NCI-H1417 treated with DMSO at 0.1 percent for 48 hours (cell line): ENCODE measurements at places on chromosomes 1 and 21.

- no peak for DNase-seq
Observed at GRCh38 chr1:26580116-26580515, 50.6 kb downstream of the RPS6KA1 start.

GRCh38 chr1:94611681-94612475 is 70.3 kb upstream of the F3 start:
- no peak for DNase-seq

DNA sequence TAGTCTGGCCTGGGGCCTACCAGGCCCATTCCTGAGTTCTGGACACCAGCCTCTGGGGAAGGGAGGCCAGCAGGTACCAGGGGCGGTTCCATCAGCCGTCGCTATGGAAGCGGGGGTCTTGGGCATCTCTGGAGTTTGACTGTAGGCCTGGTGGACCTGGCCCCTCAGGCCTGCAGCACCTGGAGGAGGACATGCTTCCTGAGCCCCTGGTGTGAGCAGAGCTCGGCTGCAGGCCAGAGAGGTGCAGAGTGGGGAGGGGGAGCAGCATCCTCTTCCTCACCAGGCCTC is 7.8 kb downstream of the MYBPH start:
- DNase-seq: no peak

DNA sequence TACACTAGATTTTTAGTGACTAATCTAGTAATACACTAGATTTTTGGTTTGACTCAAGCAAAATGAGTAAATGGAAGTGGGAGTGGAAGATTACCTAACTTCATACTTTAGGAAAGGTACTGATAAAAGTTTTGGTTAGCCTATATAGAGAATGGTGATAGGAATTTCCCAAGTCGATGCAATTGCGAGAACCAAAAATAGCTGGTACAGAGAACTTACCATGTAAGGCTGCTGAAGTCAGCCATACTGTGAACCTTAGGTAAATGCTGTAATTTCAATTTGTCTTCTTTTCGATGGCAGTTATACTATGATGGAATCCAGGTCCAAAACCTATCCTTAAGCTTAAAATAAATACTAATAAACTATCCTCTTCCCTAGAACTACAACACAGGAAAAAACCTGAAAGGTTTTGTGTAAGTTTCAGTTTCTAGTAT is 4.6 kb downstream of the PNRC2 start:
- no peak for DNase-seq

DNA sequence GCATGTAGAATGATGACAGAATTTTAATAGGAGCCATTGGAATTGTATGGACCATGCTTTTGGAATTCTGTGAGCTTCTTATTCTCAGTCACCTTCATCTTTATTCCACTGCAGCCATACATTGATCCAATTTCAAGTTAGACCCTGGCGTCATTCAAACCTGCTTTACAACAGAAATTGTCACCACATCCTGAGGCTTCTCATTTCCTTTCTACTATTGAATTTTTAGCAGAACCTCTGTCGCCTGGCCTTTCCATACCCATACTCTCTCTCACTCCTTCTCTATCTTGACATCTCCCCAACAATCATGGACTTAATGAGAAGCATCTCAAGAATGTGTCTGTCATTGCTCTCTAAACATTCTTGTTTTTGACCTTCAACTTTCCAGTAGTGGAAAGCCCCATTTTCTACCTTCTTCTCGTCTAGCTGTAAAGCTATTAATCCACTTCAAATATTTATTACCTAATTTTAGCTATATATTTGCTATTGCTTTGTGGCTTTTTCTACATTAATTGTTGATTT is 74.1 kb downstream of the CRB1 start:
- no peak for DNase-seq

DNA sequence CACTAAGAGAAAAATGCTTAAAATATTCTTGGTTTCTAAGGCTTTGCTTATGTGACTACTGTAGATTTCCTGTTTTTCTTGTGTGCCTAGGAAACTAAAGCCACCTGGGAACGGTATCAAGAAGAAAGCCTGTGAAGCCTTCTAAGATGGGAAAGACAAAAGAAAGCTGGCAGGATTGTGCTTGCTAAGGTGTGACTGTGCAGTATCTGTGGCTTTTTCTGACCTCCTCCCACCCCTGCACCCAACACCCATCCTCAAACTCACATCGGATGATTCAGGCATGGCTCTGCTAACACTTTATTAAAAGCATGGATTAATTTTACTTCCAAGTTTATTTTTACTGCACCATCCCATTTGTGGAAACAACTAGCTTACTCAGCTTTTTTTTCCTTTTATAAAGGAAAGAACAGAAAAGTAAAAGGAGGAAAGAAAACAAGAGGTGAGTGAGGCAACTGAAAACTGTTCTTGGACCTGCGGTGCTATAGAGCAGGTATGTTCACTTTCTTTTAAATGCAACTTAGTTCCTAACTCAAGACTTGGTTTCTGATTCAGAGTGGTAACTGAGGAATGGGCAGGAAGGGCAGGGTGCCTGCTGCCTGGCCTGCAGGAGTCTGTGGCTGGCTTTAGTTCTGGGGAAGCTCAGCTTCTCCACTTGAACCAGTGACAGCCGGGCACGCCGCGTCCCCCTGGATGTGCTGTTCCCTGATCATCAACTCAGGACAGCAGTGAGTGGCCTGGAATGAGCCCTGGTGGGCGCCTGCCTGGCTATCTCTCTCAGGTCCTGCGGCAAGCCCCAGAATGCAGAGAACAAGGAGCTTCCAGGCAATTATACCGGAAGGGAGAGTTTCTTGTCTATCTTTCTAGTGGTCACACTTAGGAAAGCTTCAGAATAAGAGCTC is at the start of gene GBP6:
Gene GBP6, plus strand, starts transcription at position 422 of the 899 bp plus-strand sequence. CDS start 4,493 bp downstream, outside the sequence.
- DNase-seq: no peak

DNA sequence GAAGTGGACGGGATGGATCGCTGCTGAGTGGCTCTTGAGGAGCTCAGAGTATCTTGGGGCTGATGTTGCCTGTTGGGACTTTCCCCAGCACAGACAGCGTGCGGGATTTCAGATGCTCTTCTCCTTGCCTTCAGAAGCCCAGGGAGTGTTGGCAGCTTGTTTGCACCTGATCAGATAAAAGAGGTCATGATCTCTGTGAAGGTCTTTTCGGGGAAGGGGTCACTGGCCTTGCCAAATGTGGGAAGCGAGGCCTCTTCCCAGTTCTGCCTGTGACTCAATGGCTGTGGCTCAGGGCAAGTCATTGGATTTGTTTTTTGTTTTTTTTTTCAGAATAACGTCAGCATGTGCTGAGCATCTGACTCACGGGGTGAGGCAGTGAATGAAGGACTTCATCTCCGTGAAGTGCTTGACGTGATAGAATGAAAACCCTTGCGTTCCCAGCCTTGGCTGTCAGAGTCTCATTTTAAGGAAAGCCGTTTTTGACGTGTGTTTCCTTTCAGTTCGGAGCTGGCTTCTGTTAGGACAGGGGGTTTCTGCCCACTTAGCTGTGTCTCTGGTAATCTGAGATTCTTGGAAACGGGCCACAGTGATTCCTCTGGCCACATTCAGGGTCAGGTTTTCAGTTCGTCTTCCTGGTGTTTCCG is 46.7 kb downstream of the GALNT2 start:
- no peak for DNase-seq

DNA sequence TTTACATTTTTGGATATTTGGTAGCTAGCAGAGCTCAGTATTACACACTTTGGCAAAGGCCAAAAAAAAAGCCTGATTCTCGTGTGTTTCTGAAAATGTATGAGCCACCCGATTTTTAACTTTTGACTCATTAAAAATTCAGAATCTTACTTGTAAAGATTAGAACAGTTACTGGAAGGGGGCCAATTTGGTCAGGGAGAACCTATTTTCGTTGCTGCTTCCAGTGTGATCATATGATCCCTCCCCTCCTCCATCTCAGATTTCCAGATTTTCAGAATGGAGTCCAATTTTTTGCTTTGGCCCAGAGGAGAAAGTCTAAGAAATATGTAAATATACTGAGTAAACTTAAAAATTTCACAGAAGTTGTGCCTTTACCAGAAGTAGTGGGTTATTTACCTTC is 3.2 kb upstream of the OR2AK2 start:
- no peak for DNase-seq

DNA sequence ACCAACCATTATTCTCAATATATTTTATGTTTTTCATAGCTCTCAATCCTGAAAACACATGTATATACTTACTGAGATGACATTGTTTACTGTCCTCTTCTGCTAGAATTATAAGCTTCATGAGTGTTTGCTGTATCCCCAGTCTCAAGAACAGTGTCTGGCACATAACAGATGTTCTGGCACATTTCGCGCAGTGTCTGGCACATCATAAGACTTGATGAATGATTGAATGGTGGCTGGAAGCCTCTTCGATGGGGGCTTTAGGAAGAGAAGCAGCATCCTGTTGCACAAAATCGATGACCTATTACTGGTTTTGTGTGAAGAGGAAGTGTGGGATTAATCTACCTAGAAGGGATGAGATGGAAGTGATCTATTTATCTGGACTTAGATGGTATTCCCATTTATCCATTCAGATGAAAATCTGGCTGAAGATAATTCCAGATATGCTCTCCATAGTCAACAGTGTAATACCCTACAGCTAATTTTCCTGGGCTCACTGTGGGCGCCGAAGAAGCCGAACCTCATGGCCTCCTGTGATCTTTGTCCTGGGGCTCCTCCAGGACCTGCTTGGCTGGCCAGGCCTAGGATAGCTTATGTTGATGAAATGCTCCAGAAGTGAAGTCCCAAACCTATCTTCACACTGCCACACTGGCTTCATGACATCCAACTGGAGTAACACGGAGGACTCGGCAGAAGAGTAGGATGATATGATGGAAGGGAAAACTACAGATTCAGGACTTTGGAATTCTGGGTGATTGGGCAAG is 26.5 kb downstream of the CD34 start:
- no peak for DNase-seq

GRCh38 chr1:229156872-229157271 is 114.0 kb upstream of the RAB4A start:
- no peak for DNase-seq

GRCh38 chr1:160460683-160461287 is 60.4 kb downstream of the VANGL2 start:
- DNase-seq: no peak

DNA sequence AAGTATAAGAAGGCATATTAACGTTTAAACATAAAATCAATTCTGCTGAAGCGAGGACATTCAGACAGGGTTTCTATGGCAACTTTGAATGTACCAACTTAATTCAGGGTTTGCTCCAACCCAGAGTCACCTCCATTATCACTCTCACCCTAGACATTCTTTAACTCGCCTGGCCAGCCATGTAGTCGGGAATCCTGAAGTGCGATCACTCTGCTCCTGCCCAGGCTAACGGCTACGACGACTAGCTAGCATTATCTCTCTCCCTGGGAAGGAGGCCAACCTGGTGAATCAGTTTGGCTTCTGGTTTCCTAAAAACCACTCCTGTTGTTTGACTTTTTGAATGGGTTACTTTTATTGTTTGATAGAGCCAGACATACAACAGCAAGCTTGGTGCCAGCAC is 38.9 kb upstream of the ZBTB18 start:
- DNase-seq: no peak

DNA sequence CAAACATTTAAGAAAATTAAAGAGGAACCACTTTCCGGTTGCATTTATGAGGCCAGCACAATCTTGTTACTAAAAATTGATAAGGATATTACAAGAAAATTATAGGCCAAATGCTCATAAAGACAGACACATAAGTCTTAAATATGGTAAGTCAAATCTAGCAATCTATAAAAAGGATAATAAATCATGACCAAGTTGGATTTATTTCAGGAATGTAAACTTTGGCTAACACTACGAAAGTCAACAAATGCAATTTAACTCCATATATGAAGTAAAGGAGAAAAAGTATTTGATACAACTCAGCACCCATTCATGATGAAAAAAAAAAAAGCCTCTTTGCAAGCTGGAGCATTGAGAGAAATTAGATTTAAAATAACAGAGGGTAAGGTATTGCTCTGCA is 6.3 kb downstream of the HHAT start:
- no peak for DNase-seq

- no peak for DNase-seq
Observed at GRCh38 chr1:8951231-8951630, 5.6 kb downstream of the CA6 start.

DNA sequence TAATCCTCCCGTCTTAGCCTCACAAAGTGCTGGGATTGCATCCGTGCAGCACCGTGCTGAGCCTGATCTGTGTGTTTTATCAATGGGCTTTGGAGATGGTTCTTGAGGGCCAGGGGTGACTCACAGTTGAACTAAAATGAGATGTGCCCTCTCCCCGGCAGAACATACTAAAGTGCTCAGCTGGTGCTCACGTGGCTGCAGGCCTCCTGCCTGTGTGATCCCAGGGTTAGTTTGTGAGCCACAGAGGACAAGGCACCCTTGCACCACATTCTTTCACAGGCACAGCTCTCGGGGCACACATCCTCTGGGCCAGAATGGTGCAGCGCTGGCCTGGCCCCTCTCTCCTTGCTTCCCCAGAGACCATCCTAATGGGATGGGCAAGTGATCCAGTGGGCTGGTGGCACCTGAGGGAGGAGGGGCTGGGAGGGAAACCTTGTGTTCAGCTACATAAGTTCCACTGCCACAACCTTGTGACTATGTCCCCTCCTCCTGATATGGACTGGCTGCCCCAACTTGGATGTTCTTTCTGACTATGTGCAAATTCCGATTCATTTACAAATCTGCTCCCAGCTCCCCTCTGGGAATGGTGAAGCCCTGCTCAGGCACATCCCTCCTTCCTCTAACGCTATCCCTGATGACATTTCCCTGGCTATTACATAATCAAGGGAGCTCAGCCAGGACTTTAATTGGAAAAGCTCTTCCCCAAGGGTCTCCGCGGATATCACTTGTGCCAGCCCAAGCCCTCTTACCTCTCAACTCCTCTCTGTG is 197.0 kb upstream of the EDN2 start:
- DNase-seq: no peak

DNA sequence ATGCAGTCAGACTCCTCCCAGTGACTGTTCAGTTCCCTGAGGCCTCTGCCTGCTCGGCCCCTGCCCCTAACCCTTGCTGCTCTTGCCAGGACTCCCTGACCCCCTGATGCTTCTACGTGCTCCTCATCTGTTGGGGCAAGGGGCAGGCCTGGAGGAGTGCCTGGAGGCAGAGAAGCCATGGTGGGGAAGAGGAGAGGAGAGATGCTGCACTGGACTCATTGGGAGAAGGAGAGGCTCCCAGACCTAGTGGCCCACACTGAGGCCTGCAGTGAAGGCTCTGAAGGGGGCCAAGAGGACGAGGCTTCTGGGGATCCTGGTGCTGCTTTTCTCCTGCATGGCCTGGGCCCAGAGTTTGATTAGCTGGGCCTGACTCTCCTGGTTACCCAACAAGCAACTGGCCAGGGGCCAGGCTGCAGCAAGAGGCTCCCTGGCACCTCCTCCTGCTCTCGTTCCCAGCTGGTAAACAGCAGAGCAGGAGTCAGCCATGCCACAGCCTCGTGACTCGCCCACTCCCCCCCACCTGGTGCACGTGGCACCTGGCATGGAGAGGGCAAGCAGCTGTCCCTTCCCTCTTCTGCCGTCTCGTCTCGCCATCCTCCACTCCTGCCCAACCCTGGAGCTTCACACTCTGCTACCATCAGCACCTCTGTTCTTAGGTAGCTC is 847 bp upstream of the RORC start:
- DNase-seq: no peak

- DNase-seq: no peak
Observed at GRCh38 chr1:27547220-27548116, 56.5 kb downstream of the AHDC1 start.
